ENCODE measurements at places on chromosomes 5 and 9.
A peak's percentile ranks its signal among the peaks of the same experiment; 100 is the strongest.

GRCh38 chr5:111068213-111068612 is 3.3 kb upstream of the TSLP start:
- no peak for DNase-seq

GRCh38 chr5:40755093-40755406 is 711 bp downstream of the TTC33 start:
- DNase-seq = peak; percentile 86

DNA sequence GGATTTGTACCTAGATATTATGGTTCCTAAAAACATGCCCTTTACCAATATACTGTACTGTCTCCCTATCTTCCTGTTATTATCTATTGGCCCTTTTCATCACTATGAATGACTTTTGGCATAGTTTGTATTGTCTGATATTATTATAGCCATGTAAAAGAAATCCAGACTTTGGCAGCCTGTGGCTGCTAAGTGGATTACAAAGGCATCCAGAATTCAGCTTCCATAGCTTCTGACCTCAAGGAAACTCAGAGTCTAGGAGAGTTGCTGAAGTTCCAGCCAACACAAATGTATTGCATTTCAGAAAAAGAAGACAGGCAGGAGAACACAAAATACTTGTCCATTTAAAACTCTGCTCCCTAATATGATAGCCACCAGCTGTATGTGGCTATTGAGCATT is 319.2 kb upstream of the MPDZ start:
- DNase-seq = no peak

GRCh38 chr5:116650544-116650943 is 75.9 kb upstream of the SEMA6A start:
- DNase-seq = no peak

Data from spleen (tissue), 13 donors.